Activated CD4-positive, alpha-beta T cell treated with anti-CD3 and anti-CD28 coated beads, Interleukin-2, amount 10 ng/mL, durations not matched to agents 7 days and 5 days (primary cell): ENCODE measurements at places on chromosomes 3 and 15. TPM values are rescaled to one million over a fixed set of nuclear protein-coding genes. Genes with fewer than 3 reads are reported as not detected.

The SUCNR1 gene
- not detected for total RNA-seq

The KNL1 gene
- 69.0 TPM for total RNA-seq

The CLCN2 gene
- 3.6 TPM for total RNA-seq

The PEAK1 gene
- 27.9 TPM for total RNA-seq

GRCh38 chr15:38304481-38304880 lies 51.8 kb downstream of the SPRED1 start:
- DNase-seq: no peak

- DNase-seq: no peak
Observed at GRCh38 chr3:112056451-112056929, 22.0 kb downstream of the TMPRSS7 start.

- DNase-seq: no peak
Observed at GRCh38 chr15:70058642-70059360, 38.9 kb downstream of the TLE3 start.

DNA sequence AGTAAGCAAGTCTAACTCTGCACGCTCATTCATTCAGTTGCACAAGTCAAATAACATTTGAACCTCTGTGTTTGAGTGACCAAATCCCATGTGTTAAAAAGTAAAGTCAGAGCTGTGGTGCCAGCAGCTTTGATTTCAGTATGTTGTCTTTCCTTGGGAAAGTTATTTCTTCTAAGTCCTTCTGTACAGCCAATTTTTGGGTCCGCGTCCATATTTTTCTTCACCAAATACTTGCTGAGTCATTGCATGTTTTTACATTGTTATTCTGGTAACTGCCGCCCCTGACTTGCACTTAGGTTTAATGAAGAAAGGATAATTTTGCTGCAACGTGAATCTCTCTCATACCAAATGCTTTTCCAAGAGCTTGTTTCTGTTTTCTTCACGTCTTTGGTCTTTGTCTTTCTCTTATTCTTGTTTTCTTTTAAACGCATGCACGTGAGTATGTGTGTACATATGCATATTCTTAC lies 56.7 kb downstream of the PLS1 start:
- DNase-seq: no peak

DNA sequence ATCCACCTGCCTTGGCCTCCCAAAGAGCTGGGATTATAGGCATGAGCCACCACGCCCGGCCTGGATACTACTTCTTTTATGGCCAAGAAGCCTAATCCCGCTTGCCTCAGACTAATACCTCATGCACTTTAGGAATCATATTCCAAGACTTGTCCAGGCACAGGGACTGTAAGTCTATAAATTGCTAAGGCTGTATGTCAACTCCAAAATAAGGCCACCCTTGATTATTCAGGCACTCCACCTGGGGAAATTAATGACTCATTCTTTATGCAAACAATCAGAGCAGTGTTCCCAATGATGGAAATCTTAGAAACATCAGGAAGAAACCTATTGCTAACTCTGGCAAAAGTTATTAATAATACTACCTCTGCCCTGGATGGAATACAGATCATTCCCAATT lies 98.4 kb downstream of the ERC2 start:
- DNase-seq: no peak

DNA sequence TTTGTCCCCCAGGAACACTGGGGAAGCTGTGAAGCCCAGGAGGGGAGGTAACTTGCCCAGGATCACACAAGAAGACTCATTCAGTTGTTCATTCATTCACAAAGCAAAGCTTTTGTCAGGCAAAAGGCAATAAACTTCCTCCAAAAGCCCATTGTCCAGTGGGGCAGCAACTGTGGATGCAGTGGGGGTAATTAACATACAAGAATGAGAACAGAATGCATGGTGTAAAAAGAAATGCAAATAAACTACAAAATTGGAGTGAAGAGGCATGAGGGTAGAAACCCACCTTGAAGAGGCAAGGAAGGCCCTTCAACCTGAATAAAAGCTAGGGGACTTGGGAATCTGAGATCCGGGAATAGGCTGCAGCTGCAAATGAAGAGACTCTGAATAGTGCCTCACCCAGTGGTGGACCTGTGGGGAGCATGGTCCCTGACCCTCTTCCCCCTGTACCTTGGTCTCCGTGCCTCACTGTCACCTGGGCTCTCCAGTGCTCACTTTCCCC lies 363.6 kb downstream of the CLSTN2 start:
- DNase-seq: no peak

- no peak for DNase-seq
Observed at GRCh38 chr3:67459796-67460195, 194.6 kb downstream of the SUCLG2 start.
